ENCODE measurements at places on chromosomes 16 and 17. TPM values are rescaled to one million over a fixed set of nuclear protein-coding genes. Genes with fewer than 3 reads are reported as not detected.

GRCh38 chr16:69077251-69077650 is 28.2 kb upstream of the HAS3 start:
- H3K36me3 ChIP-seq: no peaks in the 10 kb centered on the region
- H3K4me3 ChIP-seq: no peak overlapping the region
- DNase-seq: peak; percentile 88
- H3K27ac ChIP-seq: peak overlapping the region; percentile 81

GRCh38 chr17:42476411-42476810 is 17.7 kb downstream of the ATP6V0A1 start:
- no peak overlapping the region for H3K27ac ChIP-seq
- peaks cover 59% of the 10 kb centered on the region for H3K36me3 ChIP-seq
- no peak for DNase-seq
- no peaks in the 10 kb centered on the region for H3K4me1 ChIP-seq
- H3K27me3 ChIP-seq: no peaks in the 10 kb centered on the region
- no peak overlapping the region for H3K4me3 ChIP-seq

DNA sequence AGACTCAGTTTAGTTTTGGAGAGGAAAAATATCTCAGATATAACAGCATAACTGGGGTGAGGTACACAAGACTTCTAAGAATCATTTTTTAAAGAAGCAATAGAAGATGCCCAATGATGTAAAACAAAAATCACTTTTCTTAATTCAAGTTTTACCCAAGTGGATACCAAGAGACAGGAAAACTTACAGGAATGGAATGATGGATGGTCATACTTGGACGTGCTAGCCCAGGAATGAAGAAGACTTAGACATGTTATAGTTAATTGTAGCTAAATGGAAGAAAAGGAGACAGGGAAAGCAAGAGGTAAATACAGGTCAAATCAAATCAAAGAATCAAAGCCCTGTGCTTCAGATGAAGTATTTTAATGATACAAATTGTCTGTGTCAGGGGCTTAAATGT is 312.7 kb upstream of the KCNJ16 start:
- H3K36me3 ChIP-seq: no peaks in the 10 kb centered on the region
- peaks cover 22% of the 10 kb centered on the region for H3K4me1 ChIP-seq
- no peak for DNase-seq
- H3K27ac ChIP-seq: peak overlapping the region; percentile 44

DNA sequence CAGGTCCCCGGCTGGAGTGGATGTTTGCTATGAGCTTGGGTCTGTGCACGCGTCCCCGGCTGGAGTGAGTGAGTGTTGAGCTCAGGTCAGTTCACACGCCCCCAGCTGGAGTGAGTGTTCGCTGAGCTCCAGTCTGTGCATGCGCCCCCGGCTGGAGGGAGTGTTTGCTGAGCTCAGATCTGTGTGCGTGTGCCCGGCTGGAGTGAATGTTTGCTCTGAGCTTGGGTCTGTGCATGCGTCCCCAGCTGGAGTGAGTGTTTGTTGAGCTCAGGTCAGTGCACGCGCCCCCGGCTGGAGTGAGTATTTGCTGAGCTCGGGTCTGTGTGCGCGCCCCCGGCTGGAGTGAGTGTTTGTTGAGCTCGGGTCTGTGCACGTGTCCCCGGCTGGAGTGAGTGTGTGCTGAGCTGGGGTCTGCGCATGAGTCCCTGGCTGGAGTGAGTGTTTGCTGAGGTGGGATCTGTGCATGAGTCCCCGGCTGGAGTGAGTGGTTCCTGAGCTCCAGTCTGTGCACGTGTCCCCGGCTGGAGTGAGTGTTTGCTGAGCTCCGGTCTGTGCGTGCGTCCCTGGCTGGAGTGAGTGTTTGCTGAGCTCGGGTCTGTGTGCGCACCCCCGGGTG is 284.2 kb downstream of the SNX29 start:
- H3K27me3 ChIP-seq: no peaks in the 10 kb centered on the region
- no peak overlapping the region for H3K27ac ChIP-seq
- H3K4me1 ChIP-seq: peaks cover 4% of the 10 kb centered on the region
- no peak for DNase-seq
- no peak overlapping the region for H3K4me3 ChIP-seq

- H3K36me3 ChIP-seq: peaks cover 10% of the 10 kb centered on the region
- H3K4me1 ChIP-seq: peaks cover 15% of the 10 kb centered on the region
- peak; percentile 56 for DNase-seq
- no peaks in the 10 kb centered on the region for H3K27me3 ChIP-seq
Observed at GRCh38 chr17:40122136-40122998, 596 bp downstream of the MSL1 start.

G6PC1 gene
- total RNA-seq: not detected

DNA sequence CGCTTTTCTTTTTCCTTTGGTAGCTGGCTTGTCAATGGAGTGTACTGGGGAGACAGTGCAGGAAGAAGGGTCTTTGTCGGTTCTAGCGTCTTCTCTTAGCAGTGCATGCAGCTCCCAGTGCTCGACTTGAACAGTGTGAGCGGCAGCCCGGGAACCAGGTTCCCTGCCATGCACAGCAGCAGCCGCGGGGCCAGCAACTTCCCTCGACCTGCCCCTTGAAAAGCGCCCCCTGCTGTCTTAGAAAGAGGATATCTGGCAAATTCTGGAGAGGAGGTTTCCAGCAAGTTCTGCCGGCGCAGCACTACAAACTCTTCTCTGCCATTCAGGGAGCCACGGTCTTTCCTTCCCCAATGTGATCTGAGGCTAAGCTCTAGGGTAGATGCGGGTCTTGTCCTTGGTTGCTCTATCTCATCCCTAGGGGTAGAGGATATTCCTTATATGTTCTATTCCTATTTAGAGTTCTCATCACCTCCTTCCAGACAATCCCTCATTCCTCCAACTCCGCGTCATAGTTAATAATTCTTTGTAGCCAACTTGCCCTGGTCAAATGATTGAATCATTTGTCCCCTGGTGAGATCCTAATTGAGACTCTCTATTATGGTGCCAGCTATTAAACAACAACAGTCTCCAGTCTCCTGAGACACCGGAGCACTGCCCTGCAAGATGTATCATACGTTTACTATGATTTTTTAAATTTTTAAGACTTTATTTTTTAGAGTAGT is 451.3 kb downstream of the PMP22 start:
- H3K4me1 ChIP-seq: no peaks in the 10 kb centered on the region
- DNase-seq: peak; percentile 3
- H3K27me3 ChIP-seq: no peaks in the 10 kb centered on the region
- no peak overlapping the region for H3K27ac ChIP-seq

UTP4 gene
- total RNA-seq: 22.4 TPM

CASKIN1 gene
- total RNA-seq: 0.24 TPM

GRCh38 chr16:53064081-53064578 is 9.3 kb downstream of the CHD9 start:
- no peak overlapping the region for H3K4me3 ChIP-seq
- no peaks in the 10 kb centered on the region for H3K27me3 ChIP-seq
- no peak for DNase-seq
- peaks cover 26% of the 10 kb centered on the region for H3K4me1 ChIP-seq
- H3K36me3 ChIP-seq: no peaks in the 10 kb centered on the region

GRCh38 chr17:60065136-60065535 is 13.6 kb downstream of the HEATR6 start:
- H3K4me3 ChIP-seq: no peak overlapping the region
- DNase-seq: no peak
- H3K27ac ChIP-seq: no peak overlapping the region
- no peaks in the 10 kb centered on the region for H3K4me1 ChIP-seq
- peaks cover 31% of the 10 kb centered on the region for H3K36me3 ChIP-seq

PDIA2 gene
- total RNA-seq: not detected

PRR15L gene
- 145 TPM for total RNA-seq

KRT13 gene
- not detected for total RNA-seq

- H3K27me3 ChIP-seq: no peaks in the 10 kb centered on the region
- peaks cover 11% of the 10 kb centered on the region for H3K4me1 ChIP-seq
- no peak overlapping the region for H3K27ac ChIP-seq
- DNase-seq: no peak
- no peak overlapping the region for H3K4me3 ChIP-seq
Observed at GRCh38 chr16:53843084-53843483, 139.1 kb downstream of the FTO start.

- no peak overlapping the region for H3K27ac ChIP-seq
Observed at GRCh38 chr16:86800894-86801293, 222.5 kb downstream of the FOXL1 start.

GRCh38 chr17:74639704-74640151 is 16.2 kb upstream of the CD300E start:
- peaks cover 46% of the 10 kb centered on the region for H3K4me1 ChIP-seq
- H3K4me3 ChIP-seq: no peak overlapping the region
- H3K27ac ChIP-seq: no peak overlapping the region
- H3K36me3 ChIP-seq: no peaks in the 10 kb centered on the region
- no peaks in the 10 kb centered on the region for H3K27me3 ChIP-seq

GRCh38 chr16:16127469-16128116 is 95.7 kb downstream of the ABCC6 start:
- peak overlapping the region; percentile 12 for H3K27ac ChIP-seq
- no peak overlapping the region for H3K4me3 ChIP-seq
- H3K27me3 ChIP-seq: no peaks in the 10 kb centered on the region
- H3K36me3 ChIP-seq: peaks cover 47% of the 10 kb centered on the region

- H3K27ac ChIP-seq: no peak overlapping the region
Observed at GRCh38 chr17:61384692-61385576, 14.7 kb upstream of the TBX2 start.
